IPS-NIHi11 (cell line): ENCODE measurements at places on chromosomes 2 and 18.
A peak's percentile ranks its signal among the peaks of the same experiment; 100 is the strongest.

DNA sequence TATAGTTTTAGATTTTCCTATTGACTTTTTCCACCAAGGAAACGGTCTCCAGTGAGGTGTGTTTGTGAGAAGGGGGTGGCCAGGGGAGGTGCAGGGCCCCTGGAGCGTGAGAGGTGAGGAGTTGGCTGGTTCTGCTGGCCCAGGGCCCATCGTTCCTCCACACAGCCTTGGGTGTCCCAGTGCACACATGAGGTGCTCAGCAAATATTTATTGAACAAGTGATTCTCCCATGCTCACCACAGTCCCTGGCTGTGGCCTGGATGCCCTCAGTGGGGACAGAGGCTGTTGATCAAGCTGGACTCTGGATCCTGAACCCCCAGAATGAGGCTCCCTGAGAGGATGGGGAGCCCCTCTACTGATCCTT, 5.0 kb downstream of the HAAO start:
- DNase-seq, result no peak

GRCh38 chr2:60351802-60352201, 201.7 kb downstream of the BCL11A start:
- no peak for DNase-seq

DNA sequence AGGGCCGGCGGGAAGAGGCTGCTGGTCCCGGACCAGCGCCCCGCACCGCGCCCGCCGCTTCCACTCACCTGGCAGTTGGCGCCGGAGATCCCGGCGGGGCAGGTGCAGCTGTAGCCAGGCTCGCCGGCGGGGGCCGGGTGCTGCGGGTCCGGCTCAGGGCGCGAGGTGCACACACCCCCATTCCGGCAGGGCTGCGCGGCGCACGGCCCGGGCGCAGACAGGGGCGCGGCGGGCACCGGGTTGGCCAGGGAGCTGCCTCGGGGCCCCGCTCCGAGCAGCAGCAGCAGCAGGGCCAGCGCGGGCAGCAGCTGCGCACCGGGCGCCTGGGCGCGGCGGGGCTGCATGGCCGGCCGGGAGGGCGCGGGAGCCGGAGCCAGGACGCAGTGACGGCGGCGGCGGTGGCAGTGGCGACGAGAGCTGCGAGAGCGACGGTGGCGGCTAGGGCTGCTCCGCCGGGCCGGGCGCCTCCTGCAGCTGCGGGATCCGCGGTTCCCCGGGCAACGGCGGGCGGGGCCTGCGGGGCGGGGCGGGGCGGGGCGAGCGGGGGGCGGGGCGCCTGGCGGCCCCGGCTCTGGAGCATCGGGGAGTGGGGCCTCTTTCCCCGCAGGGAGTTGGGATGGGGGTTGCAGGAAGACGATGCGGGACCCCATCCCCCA, at the start of gene DNER:
DNER (minus strand) TSS at position 476 of the 656 bp plus-strand sequence; CDS start at position 344, 132 bp downstream.
- peak; percentile 89 for DNase-seq

DNA sequence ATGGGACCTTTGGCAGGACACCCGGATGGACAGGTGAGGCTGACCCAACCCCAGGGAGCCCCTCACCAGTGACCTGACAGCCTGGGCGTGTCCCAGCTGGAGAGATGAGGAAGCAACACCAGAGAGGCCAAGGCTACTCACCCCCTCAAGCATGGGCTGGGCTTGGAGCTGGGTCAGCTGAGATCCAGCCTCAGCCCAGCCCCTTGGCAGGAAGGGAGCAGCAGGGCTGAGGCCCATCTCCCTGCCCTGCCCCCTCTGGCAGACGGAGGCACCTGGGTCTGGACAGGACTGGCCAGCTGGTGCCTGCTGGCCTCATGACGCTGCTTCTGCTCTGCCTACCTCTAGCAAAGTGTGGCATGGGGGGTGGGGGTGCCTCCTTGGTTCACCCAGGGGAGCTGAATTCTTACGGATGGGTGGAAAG, 37.8 kb downstream of the HS6ST1 start:
- no peak for DNase-seq

GRCh38 chr18:7870855-7871254, 303.7 kb downstream of the PTPRM start:
- no peak for DNase-seq

DNA sequence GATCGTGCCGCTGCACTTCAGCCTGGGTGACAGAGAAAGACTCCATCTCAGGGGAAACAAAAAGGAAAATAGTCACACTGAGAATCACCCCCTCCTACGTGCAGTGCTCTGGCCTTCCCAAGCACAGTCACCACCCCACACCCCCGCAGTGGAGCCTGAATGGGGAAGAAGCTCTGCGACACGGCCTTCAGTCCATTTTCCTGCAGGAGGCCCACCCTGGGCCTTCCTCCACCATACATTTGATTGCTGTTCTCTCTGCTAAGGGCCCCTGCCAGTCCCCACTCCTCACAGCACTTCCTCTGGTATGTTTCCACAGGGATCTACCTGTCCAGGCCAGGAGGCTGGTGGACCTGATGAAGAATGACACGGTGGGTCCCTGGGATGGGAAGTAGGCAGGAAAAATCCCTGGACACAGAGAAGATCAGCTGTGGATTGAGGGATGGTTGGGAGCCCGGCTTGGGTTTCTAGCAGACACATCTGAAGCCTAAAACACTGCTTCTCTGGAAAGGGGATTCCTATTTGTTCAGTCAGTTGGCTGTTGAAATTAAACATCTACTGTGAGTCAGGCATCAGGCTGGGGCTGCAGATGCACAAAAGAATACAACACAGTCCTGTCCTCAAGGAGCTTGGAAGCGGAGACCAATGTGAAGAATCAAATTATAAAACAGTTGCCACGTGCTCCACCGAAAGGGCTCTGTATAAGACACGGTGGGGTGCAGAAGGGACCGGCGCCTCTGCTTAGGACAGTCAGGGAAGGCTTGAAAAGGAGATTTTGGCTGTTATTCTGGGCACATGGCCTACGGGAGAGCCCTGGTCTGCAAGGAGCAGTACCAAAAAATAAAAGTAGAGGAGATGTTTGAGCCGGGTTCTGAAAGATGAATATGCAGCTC, 82.2 kb downstream of the PLB1 start:
- no peak for DNase-seq

- DNase-seq, result peak; percentile 24
Observed at GRCh38 chr18:22883179-22883578, 49.9 kb upstream of the RBBP8 start.

- DNase-seq, result no peak
Observed at GRCh38 chr18:76505614-76506013, 10.6 kb upstream of the ZNF516 start.

GRCh38 chr2:27249891-27250651, 12.8 kb downstream of the SLC30A3 start:
- peak; percentile 93 for DNase-seq

GRCh38 chr2:119011162-119011909, 69.3 kb downstream of the MARCO start:
- peak; percentile 89 for DNase-seq

DNA sequence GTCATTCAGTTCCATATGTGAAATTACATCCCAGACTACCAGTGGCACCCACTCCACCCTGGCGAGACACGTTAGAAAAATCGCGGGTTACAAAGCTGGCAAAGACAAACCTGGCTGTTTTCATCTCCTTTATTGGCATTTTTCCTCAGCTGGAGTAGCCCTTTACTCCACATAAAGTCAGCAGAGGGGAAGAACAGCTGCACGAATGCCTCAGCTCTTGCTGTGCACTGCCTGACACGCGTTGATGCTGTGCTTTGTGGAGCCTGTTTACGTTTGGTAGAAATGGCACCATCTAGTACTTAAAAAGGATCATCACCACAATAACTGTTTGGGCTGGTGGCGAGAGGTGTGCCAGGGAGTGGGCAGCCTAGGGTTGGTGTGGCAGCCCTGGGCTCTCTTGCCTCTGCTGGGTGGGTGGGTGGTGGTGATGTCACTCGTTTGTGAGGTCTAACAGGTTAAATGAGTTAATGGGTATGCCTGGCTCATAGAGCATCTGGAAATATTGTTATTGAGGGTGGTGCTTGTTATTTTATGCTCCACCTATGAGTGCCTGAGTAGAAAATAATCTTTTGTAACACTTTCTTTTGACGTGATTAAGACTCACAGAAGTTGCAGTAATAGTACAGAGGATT, 16.4 kb downstream of the FARP2 start:
- DNase-seq, result no peak

DNA sequence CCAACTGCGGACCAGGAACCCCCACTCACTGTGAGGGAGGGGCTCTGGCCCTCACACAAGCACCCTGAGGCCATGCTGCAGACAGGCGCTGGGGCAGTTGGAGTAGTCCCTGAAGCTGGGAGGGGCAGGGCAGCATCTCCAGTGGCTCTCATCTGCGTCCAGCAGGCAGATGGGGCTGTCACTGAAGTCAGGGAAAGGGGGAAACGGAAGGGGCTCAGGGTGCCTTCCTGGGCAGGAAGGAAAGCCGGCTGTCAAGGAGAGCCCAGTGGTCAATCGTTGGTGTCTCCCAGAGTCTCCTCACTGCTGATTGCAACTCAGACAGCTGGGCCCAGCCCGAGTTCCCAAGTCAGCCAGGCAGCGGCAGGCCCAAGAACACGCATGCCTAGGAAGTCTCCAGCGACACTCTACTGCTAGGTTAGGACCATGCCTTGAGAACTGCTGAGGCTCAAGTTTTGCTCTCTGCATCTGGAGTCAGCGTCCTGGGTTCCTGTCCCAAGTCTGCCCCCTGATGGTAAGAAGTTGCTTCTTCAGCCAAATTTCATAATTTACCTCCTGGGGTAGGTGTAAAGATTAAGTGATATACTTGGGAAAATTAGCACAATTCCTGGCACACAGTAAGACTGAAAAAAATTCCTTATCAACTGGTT, 27.4 kb upstream of the NMUR1 start:
- peak; percentile 88 for DNase-seq

DNA sequence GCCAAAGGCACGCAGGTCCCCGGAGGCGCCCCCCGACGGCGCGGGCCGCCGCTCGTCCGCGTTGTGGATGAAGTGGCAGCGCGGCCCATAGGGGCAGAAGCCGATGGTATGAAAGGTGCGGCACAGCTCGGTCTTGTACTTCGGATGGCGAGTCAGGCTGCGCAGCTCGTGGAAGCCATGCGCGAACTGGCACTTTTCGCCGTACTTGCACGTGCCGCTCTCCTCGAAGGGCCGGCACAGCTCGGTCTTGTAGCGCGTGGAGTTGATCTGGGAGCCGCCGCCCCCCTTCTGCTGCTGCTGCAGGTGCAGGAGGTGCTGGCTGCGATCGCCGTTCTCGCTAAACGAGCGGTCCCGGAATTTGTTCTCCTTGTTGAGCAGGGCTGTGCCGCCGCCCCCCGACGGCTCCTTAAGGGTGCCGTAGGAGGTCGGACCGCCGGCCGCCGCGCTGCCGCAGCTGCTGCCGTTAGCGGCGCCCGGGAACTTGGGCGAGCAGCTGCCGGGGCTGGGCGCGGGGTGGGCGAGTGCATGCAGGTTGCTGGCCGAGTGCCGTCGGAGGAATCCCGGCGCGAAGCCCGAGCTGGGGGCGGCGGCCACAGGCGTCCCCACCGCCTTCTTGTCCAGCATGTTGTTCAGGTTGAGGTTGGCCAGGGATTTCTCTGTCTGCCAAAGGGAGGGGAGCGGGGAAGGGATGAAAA, 1.2 kb downstream of the ZFP36L2 start:
- DNase-seq, result no peak

DNA sequence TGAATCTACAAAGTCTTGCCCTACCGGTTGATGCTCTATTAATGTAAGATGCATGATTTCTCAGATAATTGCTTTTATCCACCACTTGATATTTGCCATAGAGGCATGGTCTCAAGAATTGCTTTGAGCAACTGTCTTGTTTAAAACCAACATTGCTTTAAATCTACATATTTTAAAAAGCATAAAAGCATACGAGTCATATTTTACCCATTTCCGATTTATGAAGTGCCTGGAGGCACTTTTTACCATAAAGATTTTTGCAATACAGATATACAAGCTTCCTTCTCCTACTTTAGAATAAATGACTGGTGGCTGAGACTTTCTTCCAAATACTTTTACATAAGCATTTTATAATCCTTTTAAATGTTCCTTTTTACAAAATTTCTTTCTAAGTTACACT, 517.6 kb downstream of the TXNL1 start:
- DNase-seq, result no peak

GRCh38 chr2:241848761-241849615, 9.7 kb downstream of the PDCD1 start:
- peak; percentile 7 for DNase-seq

- DNase-seq, result no peak
Observed at GRCh38 chr2:144151851-144152250, 368.1 kb downstream of the ZEB2 start.

- DNase-seq, result no peak
Observed at GRCh38 chr2:102971701-102972100, 209.9 kb downstream of the TMEM182 start.

GRCh38 chr18:74529811-74530583, 4.3 kb upstream of the CNDP1 start:
- no peak for DNase-seq

DNA sequence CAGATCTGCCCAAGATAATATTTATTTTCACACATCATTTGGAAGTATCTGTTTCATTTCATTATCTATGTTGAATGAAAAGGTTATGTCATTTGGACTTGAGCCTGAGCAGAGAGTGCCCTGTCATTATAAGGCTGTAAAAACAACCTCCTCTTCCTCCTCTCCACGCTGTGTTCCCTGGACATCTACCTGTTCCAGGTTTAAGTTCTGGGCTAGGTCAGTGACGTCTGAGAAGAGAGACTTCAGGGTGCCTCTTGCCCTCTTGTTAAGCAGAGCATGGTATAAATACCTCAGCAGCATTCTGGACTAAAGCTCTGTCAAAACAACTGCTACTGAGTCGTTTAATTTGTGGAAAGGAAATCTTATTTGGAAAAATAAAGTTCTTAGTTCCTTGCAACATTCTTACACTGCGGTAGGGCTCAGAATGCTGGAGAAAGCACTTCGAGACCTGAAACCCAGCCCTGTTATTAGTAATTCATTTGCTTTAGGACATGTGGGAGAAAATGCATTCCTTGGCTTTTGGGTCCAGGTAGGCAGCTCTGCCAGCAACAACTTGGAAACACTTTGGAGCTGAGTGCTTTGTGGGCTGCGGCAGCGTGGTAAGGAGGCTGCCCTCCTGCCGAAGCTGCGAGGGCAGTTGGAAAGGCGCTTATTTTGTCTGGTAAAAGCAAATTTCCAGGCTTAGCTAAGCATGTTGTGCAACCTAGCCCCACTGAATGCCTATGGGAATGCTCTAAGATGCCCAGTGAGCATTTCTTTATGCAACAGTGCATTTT, 91.8 kb upstream of the NEDD4L start:
- DNase-seq, result no peak
